ENCODE measurements at places on chromosomes 5 and 9.

- no peak for DNase-seq
Measured at GRCh38 chr9:133880136-133880535, 112.0 kb downstream of the VAV2 start.

GRCh38 chr9:127968042-127968441, 12.7 kb downstream of the EEIG1 start:
- DNase-seq, result no peak

GRCh38 chr5:75023368-75024159, 28.8 kb downstream of the GCNT4 start:
- no peak for DNase-seq

DNA sequence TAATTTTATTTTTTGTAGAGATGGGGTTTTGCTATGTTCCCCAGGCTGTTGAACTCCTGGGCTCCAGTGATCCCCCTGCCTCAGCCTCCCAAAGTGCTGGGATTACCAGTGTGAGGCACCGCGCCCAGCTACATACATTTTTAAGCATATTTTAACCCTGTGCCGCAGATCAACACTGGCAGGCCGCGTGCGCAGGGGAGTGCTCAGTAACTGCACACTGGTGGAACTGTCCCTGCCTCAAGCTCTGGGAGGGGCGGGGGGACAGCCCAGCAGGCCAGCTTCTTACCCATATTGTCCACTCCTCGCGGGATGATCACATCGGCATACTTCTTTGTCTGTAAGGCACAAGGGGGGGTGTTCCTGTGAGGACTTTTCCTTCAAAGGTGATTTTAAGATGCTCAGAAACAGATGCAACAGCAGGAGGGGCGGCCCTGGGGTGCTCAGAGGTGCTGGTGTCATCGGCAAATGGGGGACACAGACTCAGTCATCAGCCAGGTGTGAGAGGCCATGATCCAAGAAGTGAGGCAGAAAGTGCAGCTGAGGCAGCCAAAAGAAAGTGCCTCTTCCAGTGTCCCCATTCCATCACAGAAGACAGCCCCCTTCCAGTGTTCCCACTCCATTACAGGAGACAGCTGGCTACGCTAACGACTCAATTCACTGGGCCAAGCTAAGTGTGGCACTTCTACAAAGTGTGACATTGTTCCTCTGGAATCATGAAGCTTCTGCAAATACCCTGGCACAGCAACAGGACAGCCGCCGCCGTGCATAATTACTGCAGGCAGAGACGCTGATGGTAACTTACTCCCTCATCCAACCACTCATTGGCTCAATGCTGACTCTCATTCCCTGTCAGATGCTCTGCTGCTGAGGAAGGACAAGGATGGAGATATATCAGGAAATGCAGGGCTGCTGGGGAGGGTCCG, 5.2 kb downstream of the UCK1 start:
- DNase-seq, result no peak

DNA sequence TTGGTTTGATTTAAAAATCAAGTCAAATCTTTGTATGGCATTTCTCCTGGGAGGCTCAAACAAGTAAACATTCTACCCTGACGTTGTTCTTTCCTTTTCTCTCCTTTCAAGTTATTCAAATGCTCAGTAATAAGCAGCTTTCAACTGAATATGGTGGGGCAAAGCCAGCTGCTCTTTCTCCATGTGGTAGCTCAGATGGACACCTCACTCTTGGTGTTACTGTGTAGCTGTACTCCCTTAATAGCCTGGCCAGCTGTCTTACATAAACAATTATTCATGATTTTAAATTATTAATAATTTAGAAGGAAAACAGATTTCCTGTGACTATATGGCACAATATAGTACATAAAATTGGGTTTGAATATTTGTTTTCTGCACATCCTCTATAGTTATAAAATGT, 165.2 kb downstream of the PDE4D start:
- DNase-seq, result no peak

- no peak for DNase-seq
Measured at GRCh38 chr9:20906326-20906725, 125.1 kb downstream of the HACD4 start.

GRCh38 chr5:75055727-75056144, 3.4 kb upstream of the GCNT4 start:
- DNase-seq, result no peak

DNA sequence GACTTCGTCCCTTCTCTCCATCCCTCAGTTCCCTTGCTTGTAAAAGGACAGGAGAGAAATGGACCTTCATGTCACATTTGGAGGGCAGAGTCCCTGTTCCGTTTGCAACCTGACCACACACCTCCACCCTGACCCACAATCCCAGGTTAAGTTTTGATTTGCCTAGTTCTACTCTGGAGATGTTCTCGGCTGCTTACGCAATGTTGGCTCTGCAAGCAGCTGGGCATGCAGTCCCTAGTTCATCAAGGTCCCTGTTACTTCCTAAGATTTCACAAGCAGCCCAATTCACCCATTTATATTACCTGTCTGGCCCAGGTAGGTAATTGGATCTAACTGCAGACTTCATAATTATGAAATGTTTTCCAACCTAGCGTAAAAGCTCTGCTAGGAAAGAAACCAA, 28.8 kb downstream of the SLIT3 start:
- no peak for DNase-seq

- no peak for DNase-seq
Measured at GRCh38 chr9:115146581-115147021, 28.6 kb upstream of the TNC start.

DNA sequence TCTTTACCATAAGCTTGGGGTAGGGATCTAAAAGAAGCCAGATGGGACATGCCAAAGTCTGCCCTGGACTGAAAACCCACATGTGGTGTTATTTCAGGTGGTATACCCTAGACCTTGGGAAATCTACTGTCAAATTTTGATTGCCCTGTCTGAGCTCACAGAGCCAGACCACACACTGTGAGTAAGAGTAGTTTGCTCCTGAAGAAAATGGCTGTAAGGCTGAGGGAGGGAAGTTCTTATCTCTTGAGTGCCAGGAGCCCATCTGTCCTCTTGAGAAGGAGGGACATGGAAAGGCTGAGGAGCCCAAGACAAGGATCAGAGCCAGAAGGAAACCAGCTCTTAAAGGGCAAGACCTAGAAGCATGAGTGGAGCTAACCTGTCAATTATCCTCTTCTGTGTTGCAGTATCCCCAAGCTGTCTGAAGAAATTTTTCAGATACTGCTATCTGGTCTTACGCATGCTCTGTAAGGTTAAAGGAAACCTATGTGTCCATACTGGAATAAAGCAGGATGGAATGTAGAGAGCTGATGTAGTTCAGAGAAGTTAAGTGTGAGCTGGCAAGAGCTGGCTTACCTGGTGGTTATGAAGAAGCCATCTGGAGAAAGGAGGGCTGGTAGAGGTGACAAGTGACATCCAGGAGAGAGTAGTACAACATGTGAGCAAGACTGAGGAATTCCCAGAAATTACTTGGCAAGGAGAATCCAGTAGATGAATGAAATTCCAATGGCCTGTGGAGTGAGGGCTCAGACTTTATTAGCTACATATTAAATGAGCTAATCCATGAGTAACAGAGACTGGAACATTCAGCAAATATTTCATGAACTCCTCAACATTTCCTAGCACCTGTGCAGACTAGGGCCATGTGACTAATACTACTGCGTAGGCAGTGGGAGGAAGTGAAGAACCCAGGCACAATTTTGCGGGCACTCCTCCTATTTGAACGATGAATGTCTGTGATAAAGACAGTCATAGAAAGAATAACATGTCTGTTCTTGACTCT, 389.1 kb upstream of the KIF2A start:
- DNase-seq, result no peak

GRCh38 chr9:121972501-121972981, 120.6 kb downstream of the TTLL11 start:
- peak; percentile 39 for DNase-seq

- DNase-seq, result no peak
Measured at GRCh38 chr5:180791611-180792213, 10.9 kb downstream of the MGAT1 start.

DNA sequence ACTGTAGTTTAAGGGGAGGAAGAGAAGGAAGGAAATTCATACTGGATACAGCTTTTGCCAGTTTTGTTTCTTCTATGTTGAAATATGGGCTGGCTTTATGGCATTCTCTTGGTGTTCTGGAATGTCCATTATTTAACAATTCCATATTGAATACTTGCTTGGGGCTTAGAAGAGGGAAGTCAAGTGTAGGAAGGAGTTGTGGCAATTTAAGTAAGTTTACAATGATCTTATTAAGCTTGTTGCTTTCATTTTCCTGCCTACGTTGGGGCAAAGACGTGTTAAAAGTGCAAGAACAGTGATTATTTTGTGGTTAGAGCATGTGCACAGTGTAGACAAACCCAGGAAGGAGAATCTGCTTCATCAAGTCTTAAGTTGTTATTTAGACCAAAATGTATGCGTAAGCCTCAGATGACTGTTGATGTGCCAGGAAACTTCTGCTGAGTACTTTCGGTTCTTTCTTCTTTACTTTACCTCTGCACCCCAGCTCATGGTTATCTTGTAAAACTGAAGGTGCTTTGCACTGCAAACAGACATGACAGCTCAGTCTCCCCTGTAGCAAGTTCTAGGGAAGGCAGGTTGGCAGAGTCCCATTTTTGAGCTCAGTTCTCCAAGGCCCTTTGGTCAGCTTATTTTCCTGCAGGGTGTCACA, 75.8 kb downstream of the F2RL2 start:
- DNase-seq, result no peak

GRCh38 chr9:7095058-7095457, 337.3 kb downstream of the KDM4C start:
- DNase-seq, result no peak

DNA sequence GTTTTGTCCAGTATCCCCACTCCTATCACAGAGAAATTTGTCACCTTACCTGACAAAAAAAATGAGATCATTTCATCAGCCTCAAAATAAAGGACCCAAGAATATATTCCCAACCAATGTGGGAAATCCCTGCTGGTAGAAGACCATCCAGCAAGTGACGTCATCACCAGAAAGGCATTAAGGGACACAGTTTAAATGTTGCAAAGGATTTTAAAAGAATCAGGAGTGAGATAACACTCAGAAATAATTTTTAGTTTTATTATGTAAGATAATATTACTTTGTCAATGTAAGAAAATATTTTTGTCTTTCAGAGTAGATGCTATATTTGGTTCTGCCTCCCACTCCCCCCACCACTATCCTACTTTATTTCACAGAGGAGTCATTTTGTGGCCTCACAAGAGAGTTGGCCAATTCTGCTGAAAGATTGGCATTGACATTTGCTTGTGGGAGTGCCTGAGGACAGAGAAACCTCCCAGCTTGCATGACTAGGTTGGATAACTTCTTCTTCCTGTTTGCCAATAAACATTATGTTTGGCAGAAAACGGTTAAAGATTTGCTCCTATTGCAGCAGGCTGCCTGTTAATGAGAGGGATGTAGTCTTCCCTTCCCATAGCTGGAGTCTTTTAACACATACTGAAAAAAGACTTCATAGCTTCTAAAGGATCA, 288.6 kb upstream of the DAB2 start:
- DNase-seq, result no peak

DNA sequence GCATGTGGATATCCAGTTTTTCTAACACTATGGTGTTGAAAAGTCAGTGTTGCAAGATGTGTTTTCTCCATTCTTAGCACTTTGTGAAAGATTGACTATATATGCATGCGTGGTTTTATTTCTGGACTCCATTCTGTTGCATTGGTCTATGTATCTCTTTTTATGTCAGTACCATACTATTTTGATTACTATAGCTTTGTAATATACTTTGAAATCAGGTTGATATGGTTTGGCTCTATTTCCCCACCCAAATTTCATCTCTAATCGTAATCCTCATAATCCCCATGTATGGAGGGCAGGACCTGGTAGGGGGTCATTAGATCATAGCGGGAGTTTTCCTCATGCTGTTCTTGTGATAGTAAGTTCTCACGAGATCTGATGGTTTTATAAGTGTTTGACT, 6.5 kb downstream of the RIC1 start:
- DNase-seq, result no peak

GRCh38 chr9:73743826-73744225, 592.2 kb downstream of the ANXA1 start:
- DNase-seq, result no peak

DNA sequence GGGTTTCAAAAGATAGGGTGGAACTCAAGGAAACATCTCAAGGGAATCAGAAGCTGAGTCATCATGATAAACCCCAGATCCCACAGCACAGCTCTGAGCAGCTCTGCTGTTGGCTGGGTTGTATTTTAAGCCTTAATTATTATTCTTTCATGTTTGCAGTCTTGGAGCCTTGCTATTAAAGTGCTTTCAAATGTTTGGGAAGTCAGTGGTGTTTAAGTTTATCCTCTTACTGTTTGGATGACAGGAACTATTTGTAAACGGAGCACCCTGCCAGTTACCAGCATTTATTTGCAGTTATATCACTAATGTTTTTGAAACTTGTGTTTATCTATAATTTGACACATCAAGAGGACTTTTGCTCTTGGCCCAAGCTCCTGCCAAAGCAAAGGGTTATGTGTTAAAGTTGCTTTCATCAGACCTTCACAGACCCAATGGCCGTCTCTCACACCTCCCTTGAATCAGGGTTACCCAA, 141.1 kb upstream of the SPDL1 start:
- no peak for DNase-seq

DNA sequence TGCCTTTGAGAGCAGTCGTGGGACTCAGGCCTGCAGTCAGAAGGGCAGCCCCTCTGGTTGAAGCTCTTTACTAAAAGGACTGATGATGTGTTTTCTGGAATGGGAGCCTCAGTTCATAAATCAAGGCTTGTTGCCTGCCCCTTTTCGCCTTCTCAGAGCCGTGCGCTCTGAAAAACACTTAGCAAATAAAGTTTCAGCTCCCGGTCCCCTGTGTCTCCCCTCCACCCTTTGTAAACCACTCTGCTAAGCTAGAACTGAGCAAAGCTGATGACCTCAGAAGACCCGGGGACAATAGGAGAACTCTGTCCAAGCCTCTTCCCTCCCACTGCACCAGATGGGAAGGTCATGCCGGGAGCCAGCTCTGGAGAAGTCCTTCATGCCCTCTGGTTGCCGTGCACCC, 39.3 kb upstream of the ADRA1B start:
- DNase-seq, result no peak

GRCh38 chr9:89038382-89039103, 47.3 kb downstream of the S1PR3 start:
- DNase-seq, result no peak

Measured in NCI-H510A (cell line).